ENCODE measurements at places on chromosomes 11 and 22.

- no peak for DNase-seq
Measured at GRCh38 chr11:76564364-76564763, 106.2 kb downstream of the LRRC32 start.

DNA sequence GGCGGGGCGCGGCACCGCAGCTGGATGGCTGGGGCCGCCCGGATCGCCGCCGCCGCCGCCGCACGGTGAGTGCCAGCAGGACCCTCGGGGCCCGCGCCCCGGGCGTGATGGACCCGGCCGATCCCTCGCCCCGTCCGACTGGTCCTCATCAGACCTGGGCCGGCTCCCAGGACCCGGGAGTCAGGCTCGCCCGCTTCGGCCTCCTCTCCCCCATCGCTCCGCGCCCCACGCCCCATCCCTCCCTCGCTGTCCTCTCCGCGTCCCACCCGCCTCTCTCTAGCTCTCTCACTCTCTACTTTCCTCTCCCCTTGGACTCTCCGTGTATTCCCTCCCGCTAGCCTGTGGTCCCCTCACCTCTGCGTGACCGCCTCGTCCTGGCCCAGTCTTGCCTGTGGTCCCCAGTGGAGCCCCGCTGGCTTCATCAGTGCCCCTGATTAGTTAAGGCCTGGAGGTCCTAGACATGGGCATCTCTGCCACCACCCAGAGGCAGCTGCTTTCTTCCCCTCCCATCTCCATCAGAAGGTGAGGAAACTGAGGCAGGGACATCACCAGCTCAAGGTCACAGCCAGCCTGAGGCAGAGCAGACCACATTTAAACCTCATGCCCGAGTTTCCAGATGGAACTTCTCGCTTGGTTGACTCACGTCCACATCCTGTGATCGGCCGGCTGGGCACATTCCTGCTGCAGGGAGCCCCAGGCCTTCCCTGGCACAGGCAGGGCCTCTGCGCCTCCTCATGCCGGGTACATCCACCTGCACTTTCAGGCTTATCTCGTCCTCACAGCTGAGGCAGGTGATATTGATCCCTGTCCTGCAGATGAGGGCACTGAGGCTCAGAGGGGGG is 429 bp downstream of the SLC39A13 start:
- DNase-seq: no peak

GRCh38 chr11:74932797-74933196 is 16.1 kb downstream of the XRRA1 start:
- DNase-seq: no peak

DNA sequence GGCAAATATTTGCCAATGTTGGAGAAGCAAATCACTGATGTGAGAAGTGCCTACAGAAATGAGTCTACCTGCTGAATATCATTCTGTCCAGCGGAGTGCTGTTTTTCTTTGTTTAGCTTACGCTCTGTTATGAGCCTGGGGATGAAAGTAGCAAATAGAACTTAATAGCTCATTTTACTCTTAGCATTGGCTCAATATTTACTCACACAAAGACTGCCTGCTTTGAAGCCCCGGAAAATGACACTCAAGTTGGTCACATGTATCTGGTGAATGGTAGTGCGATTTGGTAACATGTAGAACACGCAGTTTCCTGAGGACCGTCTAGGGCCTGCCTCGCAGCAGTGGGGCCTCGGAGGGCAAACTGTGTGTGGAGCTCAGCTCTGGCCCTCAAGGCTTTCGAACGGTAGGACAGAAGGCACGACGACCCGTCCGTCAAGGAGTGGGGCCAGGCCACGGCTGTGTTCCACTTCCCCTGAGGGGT is 38.9 kb downstream of the TBC1D22A start:
- no peak for DNase-seq

DNA sequence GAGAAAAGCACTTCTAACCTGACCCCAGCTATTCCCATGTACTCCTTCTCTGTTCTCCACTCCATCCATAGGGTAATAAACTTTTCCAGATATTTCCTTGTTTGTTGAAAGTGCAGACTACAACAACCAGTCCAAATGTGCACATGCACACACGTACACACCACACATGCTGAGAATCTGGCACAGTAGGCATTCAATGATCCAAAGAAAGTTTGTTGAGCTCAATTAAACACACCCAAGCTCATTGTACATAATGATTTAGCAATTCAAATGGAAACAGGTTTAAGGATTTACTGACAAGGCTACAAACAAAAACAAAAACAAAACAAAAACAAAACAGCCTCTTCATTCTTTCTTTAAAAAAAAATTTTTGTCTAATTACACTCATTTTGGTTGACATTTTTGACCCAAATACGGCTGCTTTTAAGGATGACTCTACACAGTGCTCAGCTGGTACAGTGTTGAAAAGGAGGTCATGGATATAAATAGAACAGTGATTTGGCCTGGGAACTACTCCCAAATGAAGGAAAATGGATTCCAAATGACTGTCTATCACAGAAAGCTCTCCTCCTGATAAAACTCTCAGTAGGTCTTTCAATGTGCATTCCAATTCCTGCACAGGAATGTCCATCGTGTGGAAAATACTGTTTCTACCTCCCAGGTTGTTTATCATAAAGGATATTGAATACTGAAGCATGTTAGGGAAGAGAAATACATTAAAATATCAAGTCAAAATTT is 232.2 kb downstream of the GUCY1A2 start:
- DNase-seq: no peak

DNA sequence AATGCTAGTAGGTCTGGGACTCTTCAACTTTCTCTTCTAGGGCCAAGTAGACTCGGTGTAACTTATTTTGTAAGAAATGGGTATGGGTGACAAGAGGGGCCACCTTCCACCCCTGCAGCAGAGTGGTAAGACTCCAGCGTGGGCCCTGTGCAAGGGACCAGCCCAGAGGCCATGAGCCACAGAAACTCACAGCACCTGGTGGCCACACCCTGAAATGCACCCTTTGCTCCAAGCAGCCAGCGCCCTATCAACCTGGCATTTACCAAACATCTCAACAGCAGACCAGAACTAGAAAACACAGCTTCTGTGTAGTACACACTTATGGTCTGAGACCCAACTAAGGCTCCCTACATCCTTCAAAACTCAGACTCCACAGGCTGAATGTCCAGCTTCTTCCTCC is 5.7 kb downstream of the CDCA5 start:
- DNase-seq: peak; percentile 71

DNA sequence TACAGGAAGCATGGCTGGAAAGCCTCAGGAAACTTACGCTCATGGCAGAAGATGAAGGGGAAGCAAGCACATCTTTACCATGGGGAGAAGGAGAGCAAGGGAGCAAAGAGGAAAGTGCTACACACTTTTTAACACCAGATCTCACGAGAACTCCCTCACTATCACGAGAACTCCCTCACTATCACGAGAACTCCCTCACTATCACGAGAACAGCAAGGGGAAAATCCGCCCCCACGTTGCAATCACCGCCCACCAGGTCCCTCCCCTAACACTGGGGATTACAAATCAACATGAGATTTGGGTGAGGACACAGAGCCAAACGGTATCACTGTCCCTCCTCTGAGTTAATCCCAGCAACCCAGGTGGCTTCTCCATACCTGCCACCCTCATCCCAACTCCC is 84.5 kb downstream of the MN1 start:
- DNase-seq: no peak

- no peak for DNase-seq
Measured at GRCh38 chr22:32574958-32575910, 100.6 kb downstream of the FBXO7 start.

- DNase-seq: no peak
Measured at GRCh38 chr22:46224044-46224897, 25.8 kb downstream of the CDPF1 start.

GRCh38 chr11:45043755-45044475 is 93.2 kb upstream of the TP53I11 start:
- no peak for DNase-seq

DNA sequence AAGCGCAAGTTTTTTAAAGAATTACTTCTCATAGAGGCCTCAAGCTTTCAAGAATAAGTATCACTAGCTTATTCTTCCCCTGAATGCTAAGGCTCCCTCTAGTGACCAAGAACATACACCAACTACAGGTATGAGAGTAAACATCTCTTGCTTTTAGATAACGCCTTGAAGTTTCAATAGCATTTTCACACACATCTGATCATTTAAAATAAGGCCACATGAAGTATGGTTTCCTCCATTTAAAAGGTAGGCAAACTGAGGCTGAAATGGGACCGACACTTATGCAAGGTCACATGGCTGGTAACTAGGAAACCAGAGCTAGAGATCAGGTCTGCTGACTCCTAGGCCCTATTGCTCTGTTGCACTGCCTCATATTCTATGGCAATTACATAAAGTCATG is 66.5 kb downstream of the CCDC34 start:
- peak; percentile 43 for DNase-seq

- DNase-seq: no peak
Measured at GRCh38 chr22:41469218-41469851, 418 bp downstream of the ACO2 start.

DNA sequence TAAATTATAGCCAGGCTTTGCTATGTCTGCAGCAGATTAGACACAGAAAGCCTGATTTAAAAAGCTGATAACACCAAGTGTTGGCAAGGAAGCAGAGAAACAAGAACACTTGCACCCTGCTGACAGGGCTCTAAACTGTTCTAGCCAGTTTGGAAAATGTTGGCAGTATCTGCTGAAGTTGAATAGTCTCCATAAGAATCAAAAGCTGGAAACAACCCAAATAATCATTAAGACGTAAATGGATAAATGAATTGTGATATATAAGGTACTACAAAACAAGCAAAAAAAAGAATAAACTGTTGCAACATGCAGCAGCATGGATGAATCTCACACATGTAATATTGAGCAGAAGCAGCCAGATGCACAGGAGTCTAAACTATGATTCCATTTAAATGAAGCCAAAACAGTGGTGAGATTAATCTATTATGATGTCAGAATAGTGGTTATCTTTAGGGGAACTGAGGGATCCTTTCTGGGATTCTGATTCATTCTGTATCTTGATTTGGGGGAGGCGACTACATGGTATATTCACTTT is 40.4 kb upstream of the ADORA2A start:
- no peak for DNase-seq

DNA sequence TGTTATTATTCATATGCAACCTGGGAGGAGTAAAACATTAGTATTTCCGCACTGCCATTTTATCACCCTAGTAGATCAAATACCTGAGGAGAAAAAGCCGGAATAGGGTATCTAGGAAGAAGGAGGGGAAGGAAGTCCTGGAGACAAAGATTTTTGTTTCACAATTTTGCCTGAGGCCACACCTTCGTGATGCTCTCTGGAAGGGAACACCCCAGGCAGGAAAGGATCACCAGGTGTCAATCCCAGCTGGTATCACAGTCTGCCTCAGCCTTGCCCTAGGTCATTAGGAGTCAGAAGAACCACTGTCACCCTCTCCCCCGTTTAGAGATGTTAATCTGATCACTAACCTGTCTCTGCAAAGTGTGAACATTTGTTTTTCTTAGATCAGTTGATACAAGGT is 35.4 kb upstream of the IGSF9B start:
- DNase-seq: no peak

Data from HEK293T (cell line).